Stimulated activated CD4-positive, alpha-beta T cell treated with anti-CD3 and anti-CD28 coated beads, TNF-alpha, amount 100 ng/mL, for 48 hours (primary cell): ENCODE measurements at places on chromosomes 2 and 18.

DNA sequence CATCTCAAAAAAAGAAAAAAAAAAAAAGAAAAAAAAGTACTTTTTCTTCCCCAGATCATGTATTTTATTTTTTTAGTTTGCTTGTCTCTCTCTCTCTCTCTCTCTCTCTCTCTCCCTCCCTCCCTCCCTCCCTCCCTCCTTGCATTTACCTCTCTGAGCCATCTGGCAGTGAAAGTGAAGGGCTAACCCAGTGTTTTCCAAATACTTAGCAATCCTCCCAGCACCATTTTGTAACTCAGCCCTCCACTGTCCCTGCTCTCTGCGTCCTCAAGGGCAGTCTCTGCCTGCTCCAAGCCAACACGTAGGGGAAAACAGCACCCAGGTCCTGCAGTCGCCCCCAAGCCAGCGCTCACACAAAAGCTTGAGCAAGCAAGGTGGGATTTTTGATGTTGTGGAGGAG, 19.6 kb upstream of the TEX44 start:
- DNase-seq: no peak

DNA sequence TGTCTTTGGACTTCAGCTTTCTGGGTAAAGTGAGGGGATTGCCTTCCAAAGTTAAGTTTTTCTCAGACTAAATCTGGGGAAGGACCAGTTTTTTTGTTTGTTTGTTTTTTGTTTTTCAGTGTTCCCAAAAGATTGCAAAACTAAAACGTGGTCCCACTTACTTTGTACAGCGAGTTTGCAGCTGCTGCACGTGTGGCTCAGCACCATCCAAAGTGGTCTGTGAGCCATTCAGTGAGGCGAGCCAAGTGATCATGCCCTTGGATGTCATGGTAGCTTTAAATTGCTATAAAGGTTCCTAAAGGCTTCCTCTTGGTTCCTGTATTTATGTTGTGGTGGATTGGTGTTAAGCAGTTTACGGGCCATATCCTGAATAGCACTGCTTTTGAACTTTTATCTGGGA, 23.0 kb downstream of the TET3 start:
- no peak for DNase-seq

- no peak for DNase-seq
Measured at GRCh38 chr2:8563814-8564474, 117.9 kb upstream of the ID2 start.

GRCh38 chr2:202133909-202134265, 60.8 kb downstream of the KIAA2012 start:
- DNase-seq: no peak

DNA sequence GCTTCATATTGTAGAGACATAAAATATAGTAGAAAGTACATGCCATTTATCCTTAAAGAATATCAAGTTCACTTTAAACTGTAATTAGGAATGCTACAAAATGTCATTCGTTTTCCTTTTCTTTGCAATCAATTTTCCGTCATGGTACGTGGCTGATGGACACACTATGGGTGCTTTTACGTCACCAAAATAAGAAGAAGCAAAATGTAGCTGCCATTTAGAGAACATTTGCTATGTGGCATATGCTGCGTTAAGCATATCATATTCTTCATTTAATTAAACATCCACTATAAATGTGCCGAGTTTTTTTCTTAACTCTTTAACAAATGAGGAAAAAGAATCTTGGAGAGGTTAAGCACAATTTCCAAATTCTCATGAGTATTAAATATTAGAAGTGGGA, 1358.5 kb upstream of the NXPH2 start:
- no peak for DNase-seq

DNA sequence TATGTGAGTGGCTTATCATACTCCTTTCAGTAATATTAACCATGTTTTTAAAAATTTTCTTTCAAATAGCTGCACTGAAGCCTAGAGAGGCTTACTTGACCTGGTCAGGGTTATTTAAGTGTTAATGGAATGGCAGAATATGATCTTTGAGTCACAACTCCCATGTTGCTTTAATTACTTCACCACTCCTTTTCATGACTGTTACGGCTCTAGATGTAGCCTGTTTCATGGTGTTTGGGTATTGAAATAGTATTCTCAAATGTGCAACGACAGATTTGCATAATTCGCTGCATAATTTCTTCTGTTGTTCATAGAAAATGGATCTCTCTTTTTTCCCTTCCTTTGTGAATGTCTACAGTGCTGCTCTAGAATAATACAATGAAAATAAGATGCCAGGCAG, 51.6 kb upstream of the PLA2R1 start:
- DNase-seq: no peak

- no peak for DNase-seq
Measured at GRCh38 chr18:25097569-25098056, 254.4 kb downstream of the ZNF521 start.

DNA sequence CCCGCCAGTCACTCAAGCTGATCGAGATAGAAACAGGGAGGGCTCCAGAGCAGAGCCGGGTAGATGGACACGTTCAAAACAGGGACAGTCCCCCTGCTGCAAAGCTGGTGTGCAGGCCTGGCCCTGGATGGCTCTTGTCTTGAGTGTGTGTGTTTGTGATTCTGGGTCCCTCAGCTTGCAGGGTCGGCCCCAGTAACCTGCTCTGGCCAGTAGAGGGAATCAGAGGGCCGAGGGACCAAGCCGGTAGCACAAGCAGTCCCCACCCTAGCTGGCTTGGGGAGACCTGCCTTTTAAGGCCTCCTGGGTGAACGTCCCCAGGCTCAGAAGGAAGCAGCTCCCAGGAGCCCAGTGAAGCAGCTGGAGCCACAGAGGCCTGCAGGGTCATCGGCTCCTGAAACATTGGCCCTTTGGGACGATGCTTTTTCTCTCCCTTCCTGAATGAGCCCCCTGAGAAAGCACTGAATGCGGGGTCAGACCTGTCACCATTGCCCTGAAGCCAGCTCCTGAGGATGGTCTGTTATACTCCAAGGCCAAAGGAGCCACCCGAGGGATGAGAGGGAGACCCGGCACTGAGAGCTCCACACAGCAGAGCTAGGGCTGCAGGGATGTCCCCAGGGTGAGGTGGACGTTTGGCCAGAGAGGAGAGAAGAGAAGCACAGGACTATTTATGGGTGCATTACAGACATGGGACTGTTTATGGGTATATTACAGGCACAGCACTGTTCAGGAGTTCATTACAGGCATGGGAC, 15.4 kb upstream of the MLPH start:
- no peak for DNase-seq

DNA sequence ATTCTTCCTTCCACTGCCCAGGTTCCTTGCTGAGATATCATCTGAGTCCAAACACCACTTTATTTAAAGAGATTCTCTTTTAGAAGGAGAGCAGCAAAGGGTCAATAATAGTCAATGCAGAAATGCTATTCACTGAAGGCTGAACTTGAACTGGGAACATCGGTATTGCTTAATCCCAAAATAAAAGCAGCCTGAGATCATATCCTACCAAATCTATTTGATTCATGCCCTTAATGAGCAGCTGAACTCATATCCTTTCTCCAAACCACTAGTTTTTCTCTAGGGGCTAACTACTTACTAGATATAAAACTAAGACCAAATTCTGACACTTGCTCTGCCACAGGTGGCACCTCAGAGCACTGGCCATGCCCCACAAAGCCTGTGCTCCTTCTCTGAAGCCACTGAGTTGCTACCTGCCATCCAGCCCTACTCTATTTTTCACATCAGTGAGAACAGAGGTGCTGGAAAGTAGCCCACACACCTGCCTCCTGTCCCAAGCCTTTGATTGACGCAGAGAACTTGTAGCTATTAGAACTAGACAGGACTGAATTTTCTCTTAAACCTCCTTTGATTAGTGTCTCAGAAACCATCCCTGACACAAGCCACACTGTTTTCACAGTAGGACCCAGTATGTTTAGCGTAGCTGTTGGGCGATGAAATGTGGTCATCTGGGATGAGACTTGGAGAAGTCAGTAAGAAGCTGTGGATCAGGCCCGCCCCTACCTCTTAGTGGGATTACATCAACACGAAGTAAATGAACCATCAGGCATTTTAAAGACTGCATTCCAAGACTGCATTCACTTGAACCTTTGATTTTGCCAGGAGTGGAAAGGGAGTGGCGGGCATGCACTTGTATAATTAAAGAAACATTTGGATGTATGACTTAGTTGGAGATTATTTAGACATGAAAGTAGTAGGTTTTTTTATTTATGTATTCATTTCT, 124.3 kb downstream of the RBMS1 start:
- DNase-seq: no peak

- DNase-seq: no peak
Measured at GRCh38 chr2:207879536-207879935, 109.8 kb upstream of the FZD5 start.

- no peak for DNase-seq
Measured at GRCh38 chr18:40371673-40372072, 1583.4 kb upstream of the PIK3C3 start.
